Fibroblast of skin of abdomen (primary cell): ENCODE measurements at places on chromosomes 12 and 14.

DNA sequence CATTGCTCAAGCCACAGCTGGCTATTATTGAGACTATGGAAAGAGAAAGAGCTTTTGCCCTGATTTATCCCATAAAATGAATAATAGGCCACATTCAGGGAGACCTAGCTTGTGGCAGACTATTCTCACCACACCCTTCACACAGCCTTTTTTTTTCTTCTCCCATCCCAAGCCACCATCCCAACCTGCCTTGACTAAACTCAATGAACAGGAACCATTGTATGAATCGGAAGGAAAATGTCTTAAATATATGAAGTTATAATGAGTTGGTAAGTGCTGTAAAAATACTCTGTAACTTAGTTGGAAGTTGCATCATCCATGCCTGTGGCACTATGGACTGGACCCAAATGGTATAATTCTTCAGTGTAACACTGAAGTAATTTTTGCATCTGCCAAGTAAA, 338.4 kb downstream of the RAD51B start:
- peak; percentile 71 for DNase-seq

- no peak for DNase-seq
Observed at GRCh38 chr12:128857133-128857763, 4.0 kb downstream of the GLT1D1 start.

GRCh38 chr12:101608301-101609133, 13.7 kb downstream of the MYBPC1 start:
- DNase-seq: no peak

DNA sequence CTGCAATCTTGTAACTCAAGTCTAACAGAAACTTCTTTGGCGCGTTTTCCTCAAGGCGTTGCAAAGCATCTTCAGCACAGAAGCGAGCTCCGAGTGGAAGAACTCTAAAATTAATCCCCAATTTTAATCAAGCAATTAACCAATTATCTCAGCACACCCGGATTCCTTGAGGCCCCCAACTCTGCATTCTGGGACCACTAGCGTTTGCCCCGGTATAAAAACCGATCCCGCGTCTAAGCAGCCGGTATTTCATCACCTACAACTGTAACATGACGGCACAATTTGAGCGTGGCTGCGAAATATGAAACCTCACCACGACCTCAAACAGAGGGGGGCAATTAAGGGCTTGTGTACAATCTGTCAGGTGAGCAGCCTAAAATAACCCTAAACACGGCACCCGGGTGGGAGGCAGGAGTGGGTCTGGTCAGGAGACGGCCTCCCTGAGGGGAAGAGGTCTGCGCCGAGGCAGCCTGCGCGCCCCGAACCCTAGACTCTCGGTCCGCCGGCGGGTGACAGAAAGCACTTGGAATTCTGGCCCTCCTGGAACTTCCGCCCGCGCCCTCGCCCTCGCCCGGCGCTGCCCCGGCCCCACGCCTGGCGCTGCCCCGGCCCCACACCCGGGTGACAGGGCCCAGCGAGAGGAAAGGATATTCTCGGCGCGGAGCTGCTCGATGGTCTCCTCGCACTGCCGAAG, 594 bp downstream of the ZCCHC8 start:
- DNase-seq: peak; percentile 65
